ENCODE measurements at places on chromosomes 5 and 9.

GRCh38 chr5:160477266-160477970 is 55.8 kb downstream of the PTTG1 start:
- DNase-seq: no peak

- DNase-seq: peak; percentile 47
Measured at GRCh38 chr5:180470966-180471582, 23.1 kb upstream of the CNOT6 start.

DNA sequence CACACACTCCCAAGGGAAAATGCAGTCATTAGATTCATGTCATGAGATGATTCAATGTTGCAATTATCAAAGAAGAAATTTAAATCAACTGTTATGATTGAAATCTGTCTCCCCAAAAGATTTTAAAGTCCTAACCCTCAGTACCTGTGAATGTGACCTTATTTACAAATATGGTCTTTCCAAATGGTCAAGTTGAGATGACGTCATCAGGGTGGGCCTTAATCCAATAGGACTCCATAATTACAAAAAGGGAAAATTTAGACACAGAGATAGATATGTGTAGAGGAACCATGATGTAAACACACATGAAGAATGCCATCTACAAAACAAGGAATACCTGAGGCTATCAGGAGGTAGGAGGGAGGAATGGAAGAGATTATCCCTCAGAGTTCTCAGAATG is 221.1 kb downstream of the ISL1 start:
- no peak for DNase-seq

- DNase-seq: no peak
Measured at GRCh38 chr5:117054141-117054540, 479.5 kb upstream of the SEMA6A start.

DNA sequence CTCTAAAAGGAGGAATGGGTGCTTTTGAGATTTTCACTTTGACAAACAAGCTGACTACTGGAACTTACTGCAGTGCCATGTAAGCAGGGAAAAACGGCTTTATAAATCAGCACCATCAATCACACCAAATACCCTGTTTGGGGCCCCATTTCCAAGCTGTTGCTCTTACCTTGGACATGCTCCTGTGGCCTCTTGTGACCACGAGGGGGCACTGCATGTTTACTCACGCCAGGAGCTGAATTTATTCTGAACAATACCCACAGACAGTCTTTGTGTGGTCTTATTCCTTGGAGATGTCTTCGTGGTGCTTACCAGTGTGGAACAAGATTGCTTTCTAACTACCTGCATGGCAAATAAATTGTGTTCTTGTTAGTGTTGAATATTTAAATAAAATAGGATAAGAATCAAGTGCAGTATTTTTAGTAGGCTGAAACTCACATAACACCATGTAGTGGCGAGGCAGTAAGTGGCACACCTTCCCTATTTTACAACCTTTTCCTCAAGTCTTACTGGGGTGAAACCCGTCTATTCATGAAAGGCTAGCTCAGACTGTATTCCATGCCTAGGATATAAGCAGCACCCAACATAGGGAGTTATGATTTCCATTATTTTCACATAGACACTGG is 155.5 kb upstream of the NMUR2 start:
- peak; percentile 35 for DNase-seq

GRCh38 chr9:89502038-89502601 is 4.2 kb upstream of the SEMA4D start:
- no peak for DNase-seq

- DNase-seq: no peak
Measured at GRCh38 chr9:95778957-95779356, 96.5 kb upstream of the ERCC6L2 start.

GRCh38 chr9:136326061-136326760 is 1.1 kb upstream of the GPSM1 start:
- no peak for DNase-seq

GRCh38 chr5:172413601-172414171 is 40.6 kb downstream of the SH3PXD2B start:
- no peak for DNase-seq

DNA sequence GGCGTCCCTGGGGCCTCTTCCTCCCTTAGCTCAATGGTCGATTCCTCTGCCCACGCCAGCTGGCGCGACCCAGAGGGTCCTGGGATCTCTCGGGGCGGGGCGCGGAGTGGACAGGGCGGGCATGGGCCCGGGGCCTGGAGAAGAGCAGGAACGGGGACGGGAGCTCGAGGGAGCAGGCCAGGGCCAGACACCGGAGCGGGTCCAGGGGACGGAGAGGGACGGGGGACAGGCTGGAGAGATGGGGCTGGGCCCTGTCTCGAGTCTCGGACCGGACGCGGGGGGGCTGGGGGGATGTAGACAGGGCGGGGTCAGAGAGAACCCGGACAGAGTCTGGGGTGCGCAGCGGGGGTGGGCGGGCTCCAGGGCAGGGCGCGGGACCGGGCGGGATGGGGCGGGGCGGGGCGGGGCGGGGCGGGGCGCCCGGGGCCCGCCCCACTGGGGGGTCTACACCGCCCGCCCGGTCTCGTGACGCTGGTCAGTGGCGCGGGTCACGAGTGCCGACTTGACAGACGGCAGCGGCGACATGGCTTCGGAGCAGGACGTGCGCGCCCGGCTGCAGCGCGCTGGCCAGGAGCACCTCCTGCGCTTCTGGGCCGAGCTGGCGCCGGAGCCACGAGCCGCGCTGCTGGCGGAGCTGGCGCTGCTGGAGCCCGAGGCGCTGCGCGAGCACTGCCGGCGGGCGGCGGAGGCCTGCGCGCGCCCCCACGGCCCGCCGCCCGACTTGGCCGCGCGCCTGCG is at the start of gene UAP1L1:
UAP1L1 (plus strand) TSS at position 508 of the 738 bp plus-strand sequence; CDS start at position 524, 16 bp downstream.
- DNase-seq: peak; percentile 80
